ENCODE measurements at places on chromosomes 2 and 18. TPM values are rescaled to one million over a fixed set of nuclear protein-coding genes. Genes with fewer than 3 reads are reported as not detected.

The NFE2L2 gene
- total RNA-seq: 114 TPM

The ABCG5 gene
- not detected for total RNA-seq

The ZBTB7C gene
- total RNA-seq: under 0.01 TPM

The LANCL1 gene
- total RNA-seq: 33.5 TPM

The CRYGD gene
- total RNA-seq: not detected

The ITGB6 gene
- total RNA-seq: 36.2 TPM

The HOXD3 gene
- total RNA-seq: not detected

Data from tracheal epithelial cell (primary cell).